Activated CD8-positive, alpha-beta memory T cell treated with anti-CD3 and anti-CD28 coated beads, Interleukin-2, amount 50 U/mL, for 4 hours (primary cell): ENCODE measurements at places on chromosomes 7 and 10.
A peak's percentile ranks its signal among the peaks of the same experiment; 100 is the strongest.

DNA sequence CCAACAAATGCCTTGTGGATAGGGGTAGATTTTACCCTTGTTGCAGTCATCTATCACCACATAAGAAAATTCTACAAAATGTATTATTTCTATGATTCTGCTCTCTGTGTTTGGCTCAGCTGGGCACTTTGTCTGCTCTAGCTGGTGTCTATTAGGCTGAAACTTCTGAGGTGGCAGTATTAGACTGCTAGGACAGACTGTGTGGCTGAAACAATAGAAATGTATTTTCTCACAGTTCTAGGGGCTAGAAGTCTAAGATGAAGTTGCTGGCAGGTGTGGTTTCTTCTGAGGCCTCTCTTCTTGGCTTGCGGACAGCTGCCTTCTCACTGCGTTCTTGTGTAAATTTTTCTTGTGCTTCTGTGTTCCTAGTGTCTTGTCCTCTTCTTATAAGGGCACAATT lies 1139.6 kb upstream of the LRRTM3 start:
- no peak for DNase-seq

DNA sequence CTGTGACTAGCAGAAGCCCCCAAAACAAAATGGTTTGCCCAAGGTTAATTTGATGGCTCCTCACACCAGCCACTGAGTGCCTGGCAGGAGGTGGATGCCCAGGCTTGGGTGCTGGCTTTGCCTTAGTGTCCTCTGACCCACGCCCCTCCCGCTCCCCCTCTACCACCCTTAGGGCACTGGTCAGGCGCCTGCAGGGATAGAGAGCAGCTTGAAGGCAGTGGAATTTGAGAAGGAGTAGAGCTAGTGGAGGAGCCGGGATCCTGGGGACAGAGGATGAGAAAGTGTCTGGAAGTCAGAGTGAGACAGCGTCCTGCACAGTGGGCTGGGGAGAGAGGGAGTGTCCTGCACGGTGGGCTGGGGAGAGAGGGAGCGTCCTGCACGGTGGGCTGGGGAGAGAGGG lies 139.4 kb downstream of the DNAJB6 start:
- no peak for DNase-seq

GRCh38 chr7:12731214-12731656 lies 43.8 kb downstream of the ARL4A start:
- no peak for DNase-seq

- DNase-seq = no peak
Measured at GRCh38 chr7:128875523-128875948, 12.9 kb downstream of the ATP6V1F start.

DNA sequence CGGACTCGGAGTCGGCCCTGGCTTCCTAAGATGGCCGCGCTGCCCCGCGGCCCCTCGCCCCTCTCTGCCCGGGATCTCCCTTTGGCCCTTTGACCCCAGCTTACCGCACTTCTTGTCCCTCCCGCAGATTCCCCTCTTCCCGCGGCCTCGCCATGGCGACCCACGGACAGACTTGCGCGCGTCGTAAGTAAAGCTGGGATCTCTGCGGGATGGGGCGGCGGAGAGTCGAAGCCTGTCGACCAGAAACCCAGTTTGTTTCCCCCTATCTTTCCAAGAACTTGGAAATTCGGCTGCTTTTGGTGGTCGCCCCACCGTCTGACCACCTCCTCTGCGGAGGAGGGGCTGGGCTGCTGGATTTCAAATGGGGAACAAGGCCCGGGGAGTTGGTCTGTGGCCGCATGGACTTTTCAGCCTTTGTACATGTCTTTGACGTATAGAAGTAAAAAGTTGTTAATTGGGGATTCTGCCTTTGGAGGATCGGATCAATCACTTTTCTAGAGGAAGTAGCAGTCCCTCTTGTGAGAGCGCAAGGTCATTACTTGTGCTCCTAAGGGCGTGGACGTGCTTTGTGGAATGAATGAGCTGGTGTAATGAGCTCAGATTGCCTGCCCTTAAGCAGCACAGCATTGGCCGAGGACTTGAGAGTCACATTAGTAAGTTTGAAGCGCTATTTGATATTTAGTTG lies 553 bp downstream of the VDAC2 start:
- DNase-seq = peak; percentile 22

GRCh38 chr10:116743266-116744064 lies 1.1 kb upstream of the HSPA12A start:
- DNase-seq = no peak

DNA sequence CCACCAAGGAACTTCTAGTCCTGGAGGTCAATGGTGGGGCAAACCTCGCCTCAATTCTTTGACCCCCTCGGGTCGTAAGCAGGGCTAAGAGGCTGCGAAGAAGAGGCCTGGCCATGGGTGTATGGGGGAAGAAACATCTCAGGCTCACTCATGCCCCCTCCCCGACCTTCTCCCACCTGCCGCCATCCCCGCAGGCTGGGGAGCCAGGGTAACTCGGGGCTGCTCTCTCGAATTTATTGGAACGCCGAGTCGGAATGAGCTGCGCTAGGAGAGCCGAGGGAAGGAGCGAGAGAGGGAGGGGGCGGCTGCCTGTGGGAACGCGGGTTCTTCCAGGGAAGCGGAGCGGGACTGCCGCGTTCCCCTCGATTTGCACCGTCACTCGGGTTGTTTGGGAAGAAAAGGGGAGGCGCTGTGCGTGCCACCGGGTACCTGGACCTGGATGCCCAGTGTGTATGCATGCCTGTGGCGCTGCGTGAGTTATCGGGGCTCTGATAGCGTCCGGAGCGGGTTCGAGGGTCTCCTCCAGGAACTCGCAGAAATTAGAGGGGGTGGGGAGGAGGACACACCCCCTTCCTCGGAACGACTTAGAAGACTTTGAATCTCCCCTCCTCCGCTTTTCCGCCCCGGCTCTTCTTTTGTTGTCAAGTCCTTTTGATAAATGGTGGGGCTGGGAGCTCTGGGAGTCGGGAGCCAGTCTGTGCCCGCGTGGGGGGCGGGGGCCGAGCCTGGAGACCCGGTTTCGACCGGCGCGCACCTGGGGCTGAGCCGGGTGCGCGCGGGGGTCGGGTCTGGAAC lies 1.8 kb upstream of the ZNF503 start:
- no peak for DNase-seq

- no peak for DNase-seq
Measured at GRCh38 chr7:107691716-107692115, 31.1 kb downstream of the SLC26A4 start.

- DNase-seq = no peak
Measured at GRCh38 chr7:43118313-43118712, 5.9 kb downstream of the HECW1 start.

DNA sequence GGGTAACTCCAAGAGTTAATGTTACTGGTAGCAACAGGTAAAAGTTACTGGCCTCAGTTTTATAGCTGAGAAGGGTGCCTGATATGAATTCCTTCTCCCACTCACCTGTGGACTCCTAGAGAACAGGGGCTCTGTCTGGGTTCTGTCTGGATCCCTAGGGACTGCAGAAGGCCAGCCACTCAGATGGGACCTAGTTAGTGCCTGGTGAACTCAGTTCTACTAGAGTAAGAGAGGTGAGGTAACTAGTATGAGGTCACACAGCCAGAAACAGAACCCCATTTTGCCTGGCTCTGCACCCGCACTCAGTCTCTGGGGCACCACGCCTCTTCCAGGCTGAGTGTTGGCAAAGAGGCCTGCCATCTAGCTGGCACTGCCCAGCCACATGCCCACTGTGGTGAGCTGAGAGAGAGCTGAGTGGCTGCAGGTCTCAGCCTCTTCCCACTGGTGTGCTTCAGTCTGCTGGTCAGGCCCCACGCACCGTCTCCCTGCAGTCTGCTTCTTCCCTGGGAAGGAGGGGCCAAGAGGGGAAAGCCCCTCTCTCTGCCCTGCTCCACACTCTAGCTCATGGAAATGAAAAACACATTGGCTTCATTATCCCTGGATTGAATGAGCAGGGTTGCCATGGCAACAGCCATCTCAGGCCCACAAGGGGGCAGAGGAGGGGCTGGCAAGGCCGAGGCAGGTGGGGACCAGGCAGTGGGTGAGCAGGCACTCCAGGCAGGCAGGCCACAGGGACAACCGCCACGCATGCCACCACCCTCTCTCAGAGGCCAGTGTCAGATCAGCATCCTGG lies 110.6 kb downstream of the ZMIZ1 start:
- DNase-seq = no peak

GRCh38 chr7:18087026-18087686 lies 59.5 kb upstream of the PRPS1L1 start:
- DNase-seq = no peak

DNA sequence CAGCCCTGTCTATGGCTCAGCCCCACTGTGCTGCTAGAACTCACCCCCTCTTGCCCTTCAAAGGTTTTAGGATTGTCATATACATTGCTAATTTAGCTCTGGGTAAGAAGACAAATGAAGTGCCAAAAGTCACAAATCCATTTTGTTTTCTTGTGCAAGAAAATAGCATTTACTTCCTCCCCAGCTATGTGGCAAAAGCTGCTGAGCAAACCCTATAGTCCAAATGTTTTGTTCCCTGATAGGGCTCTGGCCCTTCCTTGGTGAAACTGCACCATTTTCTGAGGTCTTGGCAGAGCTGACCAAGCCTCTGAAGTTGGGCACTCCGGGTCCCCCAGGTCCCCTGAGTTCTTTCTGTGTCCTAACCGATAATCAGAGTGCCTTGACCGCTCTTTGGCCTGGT lies 84.1 kb upstream of the GJD4 start:
- DNase-seq = no peak

- no peak for DNase-seq
Measured at GRCh38 chr7:30347226-30348082, 63.1 kb downstream of the ZNRF2 start.

DNA sequence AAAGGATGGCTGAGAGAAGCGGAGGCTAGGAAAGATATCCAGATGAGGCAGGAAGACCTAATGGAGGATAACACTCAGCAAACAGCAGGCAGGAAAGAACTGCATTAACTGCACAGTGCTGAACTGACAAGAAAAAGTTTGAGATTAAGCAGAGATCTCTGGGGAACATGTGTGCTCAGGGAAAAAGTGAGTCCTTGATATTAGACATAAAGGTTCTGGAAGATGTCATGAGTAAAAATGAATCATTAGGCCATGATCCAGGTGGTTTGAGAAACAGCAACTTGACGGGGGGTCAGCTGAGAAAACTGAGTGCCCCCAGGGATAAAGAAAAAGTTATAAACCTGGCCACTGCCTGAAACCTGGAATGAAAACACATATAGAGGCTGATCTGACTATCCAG lies 27.3 kb upstream of the ANK3 start:
- no peak for DNase-seq

- DNase-seq = no peak
Measured at GRCh38 chr7:77548206-77548605, 11.1 kb downstream of the PTPN12 start.
